NCI-H446 (cell line): ENCODE measurements at places on chromosomes 11 and 22.

DNA sequence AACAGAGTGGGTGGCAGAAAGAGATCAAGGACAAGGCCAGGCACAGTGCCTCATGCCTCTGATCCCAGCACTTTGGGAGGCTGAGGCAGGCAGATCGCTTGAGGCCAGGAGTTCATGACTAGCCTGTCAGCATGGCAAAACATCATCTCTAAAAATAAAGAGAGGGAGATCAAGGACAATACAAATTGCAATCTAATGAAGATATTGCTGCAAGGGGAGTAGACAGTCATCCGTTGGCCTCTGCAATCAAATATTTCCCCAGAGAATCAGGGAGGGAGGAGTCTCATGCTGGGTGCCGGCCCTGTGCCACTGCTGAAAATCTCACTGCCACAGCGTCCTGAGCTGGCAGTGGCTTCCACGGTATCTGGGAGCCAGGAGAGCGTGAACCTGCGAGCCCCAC lies 19.4 kb upstream of the IL17RA start:
- no peak for DNase-seq

GRCh38 chr11:30317030-30317429 lies 5.9 kb upstream of the ARL14EP start:
- DNase-seq: no peak

- DNase-seq: no peak
These were observed 69.2 kb downstream of the GALNT18 start for GRCh38 chr11:11552529-11553087.

DNA sequence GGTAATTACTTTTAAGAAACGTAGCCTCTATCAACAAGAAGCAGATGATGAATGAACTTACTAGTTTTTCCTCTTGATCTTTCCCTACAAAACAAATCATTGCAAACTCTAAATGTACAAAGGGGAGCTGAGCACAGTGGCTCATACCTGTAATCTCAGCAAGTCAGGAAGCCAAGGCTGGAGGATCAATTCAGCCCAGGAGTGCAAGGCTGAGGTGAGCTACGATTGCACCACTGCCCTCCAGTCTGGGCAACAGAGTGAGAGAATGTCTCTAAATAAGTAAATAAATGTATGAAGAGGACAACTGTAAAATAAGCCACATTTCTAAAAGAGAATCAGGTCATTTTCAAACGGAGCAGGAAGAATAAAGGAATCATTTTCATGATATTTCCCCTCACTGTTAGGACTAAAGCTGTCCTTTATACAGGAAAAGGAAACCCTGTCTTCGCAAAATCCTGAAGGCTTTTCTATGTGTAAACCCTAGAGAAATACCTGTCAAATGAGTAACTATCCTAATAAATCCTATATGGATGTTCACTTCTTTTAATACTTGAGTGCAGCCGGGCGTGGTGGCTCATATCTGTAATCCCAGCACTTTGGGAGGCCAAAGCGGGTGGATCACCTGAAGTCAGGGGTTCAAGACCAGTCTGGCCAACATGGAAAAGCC lies 41.2 kb downstream of the RRAS2 start:
- no peak for DNase-seq
